Activated T-helper 2 cell treated with anti-CD3 and anti-CD28 coated beads, Interferon-gamma antibody, Interleukin-2, Interleukin-4, amounts not matched to agents 10 μg/mL and 5 μg/mL and 100 μg/mL, durations not matched to agents 14 hours and 24 hours and 36 hours (primary cell): ENCODE measurements at places on chromosomes 5 and 9.

GRCh38 chr9:128421482-128421996 lies 882 bp downstream of the CERCAM start:
- no peak for DNase-seq

- DNase-seq: no peak
These were observed 439.9 kb downstream of the GADD45G start for GRCh38 chr9:90044710-90045151.

- DNase-seq: peak; percentile 18
These were observed 158.8 kb downstream of the C9orf152 start for GRCh38 chr9:110048976-110049698.

DNA sequence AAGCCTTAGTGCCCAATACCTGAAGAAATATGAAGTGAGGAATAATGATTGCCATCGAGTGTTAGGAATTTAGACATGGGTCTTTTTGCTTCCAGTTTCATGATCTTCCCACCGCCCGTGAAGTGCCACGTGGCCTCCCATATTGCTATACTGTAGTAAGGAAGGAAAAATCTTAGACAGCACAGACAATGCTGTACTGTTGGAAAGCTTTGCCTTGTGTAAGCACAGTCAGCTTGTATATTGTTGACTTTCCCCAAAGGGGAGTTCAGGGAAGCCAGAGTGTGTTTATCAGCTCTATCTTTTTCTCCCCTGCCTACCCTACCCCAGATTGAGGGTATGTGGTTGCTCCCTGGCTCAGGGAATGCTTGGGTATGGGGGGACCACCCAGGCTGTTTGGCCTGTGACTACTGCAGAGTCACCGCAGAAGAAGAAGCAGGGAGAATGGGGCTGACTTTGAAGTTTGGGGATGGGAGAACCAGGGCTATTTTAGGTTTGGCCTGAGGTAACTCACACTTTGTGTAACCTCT lies 161.8 kb upstream of the MEF2C start:
- DNase-seq: no peak
